Smooth muscle cell of the brain vasculature (primary cell): ENCODE measurements at places on chromosomes 3 and 15.

GRCh38 chr15:71303977-71304376 lies 188.7 kb downstream of the THSD4 start:
- no peak for DNase-seq

DNA sequence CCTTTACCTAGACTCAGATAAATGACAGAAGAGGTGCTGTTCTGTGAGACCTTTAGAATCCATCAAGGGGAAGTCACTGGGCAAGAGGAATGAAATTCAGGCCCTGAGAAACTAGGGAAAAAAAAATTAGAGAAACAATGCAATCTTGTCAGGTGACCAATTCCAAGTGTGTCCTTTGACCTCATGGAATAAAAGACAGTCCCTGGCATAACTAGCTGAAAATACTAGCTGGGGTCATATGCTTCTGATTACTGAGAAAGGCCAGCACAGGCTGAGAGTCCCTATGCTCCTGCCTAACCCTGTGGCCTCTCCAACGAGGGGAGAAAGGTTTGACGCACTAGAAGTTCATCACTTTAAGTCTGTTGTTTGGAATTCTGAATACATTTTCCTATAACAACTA lies 167.3 kb downstream of the XXYLT1 start:
- DNase-seq, result no peak

- DNase-seq, result no peak
These were observed 184.8 kb downstream of the SHQ1 start for GRCh38 chr3:72663429-72663828.

DNA sequence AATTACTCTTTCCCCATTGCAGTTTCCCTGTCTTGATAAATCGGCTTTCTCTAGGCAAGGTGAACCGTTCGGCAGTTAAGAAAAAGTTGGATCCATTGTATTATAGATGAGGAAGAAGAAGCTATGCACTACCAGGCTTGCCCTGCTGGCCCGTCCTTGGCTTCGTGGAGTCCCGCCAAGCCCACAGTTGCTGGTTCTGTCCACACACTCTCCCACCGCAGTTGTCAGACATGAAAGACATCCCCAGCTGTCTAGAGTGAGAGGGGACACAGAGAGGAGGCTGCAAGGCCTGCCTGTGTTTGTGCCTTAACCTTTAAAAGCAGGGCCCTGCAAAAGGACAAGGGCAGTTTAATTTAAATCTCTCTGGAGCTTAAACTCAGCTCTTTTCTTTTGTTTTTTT lies 47.2 kb upstream of the PLCL2 start:
- no peak for DNase-seq

DNA sequence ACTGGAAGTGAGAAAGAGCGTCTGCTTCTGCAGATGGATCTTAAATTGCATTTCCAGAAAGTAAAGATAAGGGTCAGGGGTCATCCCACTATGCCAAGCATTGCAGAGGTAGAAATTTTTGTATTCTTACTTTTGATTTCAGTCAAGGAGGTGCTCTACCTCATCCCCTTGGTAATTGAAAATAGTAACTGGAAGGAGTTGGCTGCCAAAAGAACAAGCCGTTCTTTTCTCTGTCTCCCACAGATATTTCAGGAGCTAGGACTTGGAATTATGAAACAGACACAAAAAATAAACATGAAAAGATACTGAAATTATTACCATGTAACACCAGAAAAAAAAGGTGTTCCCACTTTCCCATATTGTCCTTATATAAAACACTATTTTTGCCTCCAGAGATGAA lies 309.9 kb upstream of the UMPS start:
- DNase-seq, result no peak

DNA sequence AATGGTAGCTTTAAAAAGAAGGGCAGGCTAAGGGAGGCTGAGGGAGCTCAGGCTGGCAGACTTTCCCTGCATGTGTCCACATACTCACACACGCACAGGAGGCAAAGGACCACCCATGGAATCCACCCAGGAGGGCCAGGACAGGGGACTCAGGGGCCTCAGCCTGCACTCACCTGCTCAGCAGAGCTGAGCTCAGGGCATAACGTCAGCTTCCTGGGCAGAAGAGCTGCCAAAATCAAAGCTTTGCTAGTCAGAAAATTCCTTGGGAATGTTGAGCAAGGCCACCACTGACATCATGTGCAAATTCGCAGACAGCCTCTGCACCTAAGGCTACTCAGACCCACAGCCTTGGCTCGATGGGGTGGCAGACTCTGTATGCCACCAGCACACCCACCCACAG lies 16.4 kb upstream of the ALAS1 start:
- DNase-seq, result no peak

DNA sequence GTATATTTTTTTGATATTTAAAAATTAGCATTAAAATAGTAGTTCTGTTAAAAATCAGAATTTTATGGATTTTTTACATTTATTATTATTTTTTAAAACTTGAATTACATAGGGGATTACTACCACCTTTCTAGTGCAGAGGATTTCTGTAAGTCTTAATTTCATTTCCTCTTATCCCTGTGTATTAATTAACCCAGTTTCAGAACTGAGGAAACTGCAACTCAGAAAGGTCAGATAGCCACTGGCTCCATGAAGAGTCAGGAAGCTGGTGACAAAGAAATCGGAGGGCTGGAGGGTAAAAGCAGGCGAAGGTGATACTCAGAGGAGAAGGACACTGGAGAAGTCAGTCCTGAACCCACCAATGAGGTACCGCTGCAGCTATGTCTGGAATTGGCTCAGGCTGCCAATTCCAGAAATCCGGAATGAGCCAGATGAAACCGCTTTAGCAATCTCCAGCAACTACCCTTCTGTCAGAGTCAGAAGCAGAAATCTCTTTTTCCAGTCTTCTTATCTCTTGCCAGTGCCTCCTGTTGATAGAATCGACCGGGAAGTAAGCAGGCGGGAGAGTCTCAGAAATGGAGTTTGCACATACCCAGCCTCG lies 308.5 kb downstream of the SV2B start:
- DNase-seq, result no peak

DNA sequence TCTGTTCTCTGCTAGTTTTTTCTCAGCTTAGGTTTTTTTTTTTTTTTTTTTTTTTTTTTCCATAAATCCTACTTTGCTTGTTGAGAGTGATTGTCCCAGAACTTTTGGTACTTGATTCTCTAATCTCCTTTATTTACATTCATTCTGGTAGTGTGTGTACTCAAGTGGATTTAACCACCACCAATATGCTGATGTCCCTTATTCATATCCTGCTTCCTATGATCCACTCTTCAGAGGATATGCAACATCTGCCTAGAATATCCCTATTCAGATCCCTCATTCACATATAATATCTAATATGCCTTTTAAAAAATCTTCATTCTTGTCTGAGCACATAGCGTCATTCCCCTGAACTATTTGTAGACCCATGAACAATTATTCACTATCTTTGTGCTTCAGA lies 342.9 kb downstream of the VGLL3 start:
- no peak for DNase-seq

DNA sequence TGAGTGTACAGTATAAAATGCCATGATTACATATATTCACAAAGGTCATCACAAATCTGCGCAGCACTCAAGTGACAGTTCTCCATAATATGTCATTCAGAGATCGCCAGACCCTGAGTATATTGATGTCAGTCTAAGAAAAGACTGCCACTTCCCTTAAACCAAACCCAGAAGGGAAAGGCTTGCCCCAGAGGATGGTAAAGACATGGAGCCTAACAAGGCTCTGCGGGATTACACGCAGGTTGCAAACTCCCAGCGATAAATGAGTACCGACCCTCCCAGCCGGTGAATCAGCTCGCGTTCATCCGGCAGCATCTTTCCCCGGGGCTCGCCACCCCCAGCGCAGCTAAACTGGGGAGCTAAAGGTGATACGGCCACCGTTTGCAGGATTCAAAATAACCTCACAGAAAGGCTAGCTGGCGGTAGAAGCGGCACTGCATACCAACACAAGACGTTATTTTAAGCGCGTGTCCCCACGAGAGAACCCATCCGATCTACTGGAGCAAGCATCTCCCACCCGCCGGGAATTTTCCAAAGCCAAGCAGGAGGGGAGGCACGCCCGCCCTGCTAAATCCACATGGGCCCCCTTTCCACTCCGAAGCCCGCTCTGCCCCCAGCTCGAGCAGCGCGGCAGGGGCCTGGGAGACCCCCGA lies 643 bp downstream of the MYO5A start:
- no peak for DNase-seq

DNA sequence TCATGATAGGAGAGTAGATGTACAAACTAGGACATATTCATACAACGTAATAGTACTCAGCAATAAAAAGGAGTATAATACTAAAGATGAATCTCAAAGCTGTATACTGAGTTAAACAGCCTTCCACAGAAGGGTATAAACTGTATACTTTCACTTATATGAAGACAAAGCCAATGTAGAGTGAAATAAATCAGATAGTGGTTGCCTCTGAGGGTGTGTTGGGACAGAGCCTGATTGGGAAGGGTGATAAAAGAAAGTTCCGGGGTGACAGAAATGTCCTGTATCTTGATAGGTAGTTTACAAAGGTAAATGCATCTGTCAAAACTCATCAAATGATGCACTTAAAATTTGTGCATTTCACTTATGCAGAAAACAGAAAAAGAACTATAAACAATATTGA lies 122.5 kb downstream of the ADAM10 start:
- DNase-seq, result no peak

DNA sequence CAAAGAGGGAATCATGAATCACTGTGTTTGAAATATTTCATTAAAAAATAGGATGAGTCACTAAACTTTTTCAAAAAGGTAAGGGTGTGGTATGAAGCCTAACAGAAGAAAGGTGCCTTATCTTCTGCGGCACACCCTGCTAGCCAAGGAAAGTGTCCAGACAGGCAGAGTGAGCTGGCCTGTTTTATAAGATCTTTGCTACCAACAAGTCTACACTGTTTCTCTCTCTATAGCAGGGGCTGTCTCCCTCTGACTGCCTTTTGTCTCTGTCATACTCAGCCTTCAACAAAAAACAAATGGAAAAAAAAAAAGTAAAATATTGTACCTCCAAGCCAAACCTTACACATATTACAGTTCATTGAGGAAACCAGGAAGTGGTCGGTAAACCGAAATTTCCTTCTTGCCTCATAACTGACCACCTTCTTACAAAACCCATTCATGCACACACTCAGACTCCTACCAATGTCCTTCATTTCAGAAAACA lies 9.1 kb downstream of the ZDHHC3 start:
- no peak for DNase-seq

DNA sequence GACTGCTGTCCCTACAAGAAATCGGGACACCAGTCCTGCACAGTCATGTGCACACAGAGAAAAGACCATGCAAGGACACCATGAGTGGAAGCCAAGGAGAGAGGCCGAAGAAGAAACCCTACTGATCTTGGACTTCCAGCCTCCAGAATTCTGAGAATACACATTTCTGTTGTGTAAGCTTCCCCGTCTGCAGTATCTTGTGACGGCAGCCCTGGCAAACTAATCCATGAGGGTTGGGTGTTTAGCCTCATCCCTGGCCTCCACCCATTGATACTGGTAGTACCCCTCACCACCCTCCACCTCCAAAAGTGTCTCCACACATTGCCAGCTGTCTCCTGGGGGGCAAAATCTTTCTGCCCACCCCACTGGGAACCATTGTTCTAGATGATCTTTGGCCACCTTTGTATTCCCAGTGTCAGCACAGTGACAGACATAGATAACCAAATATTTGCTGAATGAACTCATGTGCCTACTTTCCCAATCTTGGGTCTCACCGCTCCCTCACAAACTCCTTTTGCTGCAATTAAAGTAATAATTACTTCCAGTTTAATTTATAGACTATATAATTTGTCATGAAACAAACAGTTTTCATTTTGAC lies 83.8 kb downstream of the RAD18 start:
- DNase-seq, result no peak

DNA sequence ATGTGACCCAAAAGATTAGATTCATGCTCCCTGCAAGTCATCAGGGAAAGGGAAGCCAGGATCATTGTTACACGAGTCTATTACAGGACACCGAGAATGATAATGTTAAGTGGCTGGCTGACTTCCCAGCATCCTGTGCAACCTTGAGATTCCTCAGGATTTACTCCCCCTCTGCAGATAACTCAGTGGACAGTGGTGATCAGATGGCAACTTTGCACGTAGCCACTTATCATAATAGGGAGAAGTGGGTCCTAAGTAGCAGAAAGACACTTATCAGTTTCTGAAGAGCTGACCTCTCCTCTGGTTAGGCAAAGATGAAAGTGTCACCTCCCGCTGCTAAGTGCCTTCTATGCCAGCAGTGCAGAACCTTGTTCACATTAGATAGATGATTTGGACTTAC lies 6.7 kb upstream of the TMPRSS7 start:
- DNase-seq, result no peak

DNA sequence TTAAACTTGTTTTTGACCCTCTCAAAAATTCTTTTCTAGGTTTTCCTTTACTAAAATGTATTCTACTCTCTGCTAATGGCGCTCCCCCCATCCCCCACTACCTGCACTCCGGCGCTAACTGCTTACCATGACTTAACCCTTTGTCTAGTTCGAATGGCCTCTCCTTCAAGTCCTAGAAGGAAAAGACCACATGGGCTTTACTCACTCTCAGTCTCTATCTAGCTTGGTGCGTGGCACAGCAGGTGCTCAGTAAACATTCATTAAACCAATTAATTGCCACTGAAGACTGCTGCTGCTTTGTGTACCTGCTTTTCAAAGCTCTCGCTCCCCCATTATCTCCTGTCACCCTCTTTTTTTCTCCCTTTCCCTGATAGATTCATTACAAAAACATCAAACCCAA lies 457.7 kb upstream of the THRB start:
- no peak for DNase-seq

DNA sequence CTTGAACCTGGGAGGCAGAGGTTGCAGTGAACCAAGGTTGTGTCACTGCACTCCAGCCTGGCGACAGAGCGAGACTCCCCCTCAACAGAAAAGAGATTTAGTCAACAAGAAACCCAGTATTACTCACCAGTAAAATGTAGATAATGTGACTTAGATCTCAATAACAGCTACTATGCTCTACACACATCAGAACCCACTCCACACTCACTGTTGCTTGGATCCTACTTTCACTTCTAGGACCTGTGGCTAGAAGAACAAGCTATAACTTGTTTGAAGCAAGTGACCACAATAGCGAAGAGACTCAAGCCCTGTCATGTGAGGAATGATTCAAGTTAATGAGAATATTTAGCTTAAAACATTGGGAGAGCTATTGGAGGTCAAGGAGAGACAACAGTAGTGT lies 100.7 kb downstream of the ANXA2 start:
- no peak for DNase-seq

DNA sequence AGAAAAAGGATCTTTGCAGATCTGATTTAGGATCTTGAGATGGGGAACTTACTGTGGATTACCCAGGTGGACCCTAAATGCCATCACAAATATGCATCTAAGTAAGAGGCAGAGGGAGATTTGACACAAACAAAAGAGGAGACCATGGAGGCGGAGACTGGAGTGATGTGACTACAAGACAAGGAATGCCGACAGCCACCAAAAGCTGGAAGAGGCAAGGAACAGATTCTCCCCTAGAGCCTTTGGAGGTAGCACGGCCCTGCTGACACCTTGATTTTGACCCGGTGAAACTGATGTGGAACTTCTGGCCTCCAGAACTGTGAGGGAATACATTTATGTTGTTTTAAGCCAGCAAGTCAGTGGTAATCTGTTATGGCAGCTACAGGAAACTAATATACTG lies 44.0 kb downstream of the GASK1A start:
- DNase-seq, result no peak
